ENCODE measurements at places on chromosomes 12 and 14.

- DNase-seq = no peak
These were observed 192.0 kb upstream of the PDZRN4 start for GRCh38 chr12:40996091-40996490.

GRCh38 chr12:62426089-62426488 lies 40.5 kb upstream of the MON2 start:
- no peak for DNase-seq

- peak; percentile 66 for DNase-seq
These were observed 33.7 kb downstream of the FGFR1OP2 start for GRCh38 chr12:26971963-26972362.

- peak; percentile 68 for DNase-seq
These were observed at the start of gene SPATA7 for GRCh38 chr14:88385212-88386101. TSS of gene SPATA7 (plus strand) at chr14:88385657. CDS start at chr14:88385819, 162 bp downstream.

DNA sequence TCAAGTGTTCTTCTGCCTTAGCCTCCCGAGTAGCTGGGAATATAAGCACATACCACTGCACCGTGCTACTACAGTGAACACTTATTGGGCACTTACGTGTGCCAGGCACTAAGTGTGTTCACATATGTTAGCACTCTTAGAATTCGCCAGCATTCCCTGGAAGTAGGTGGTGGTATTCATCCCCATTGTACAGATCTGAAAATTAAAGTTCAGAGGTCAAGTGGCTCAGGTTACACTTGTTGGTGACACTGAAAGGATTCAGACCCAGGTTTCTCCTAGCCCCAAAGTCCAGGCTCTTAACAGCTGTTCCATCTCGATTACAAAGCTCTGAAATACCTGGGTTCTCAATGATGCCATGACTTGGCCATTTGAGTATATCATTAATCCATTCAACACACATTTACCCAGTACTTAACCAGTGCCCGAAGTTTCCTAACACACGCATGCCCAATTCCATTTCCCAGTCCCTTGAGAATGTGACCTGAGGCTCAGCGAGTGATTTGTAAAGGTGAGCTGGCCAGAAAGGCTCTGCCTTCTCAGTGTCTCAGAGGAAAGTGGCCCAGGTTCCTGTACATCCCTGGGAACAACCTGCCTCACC lies 4.8 kb downstream of the MVK start:
- DNase-seq = no peak

DNA sequence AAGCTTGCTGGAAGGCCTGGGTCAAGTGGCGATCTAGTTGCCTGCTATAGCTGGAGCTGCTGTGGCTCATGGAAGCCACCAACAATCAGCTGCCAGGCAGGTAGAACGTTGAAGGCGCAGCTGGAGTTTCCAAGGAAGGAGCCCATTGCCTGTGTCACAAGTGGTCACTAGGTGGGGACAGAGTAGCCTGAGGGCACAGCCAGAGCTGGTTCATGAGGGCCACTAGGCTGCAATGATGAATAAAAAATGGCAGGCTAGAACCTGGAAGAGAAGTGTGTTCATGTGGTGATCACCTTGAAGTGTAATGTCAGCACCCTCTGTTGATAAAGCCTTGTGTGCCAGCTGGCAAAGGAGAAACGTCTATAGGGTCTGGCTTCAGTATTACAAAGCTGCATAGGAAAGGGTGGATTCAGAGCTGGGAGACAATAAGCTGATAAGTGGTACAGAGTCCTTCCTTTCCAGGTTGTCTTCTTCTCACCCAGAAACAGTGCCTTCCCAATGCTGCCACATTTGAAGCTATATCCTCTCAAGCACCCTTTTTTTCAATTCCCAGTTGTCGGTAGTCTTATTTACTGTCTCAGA lies 165.8 kb downstream of the EMP1 start:
- DNase-seq = peak; percentile 2

GRCh38 chr12:2183556-2184541 lies 131.1 kb downstream of the CACNA1C start:
- DNase-seq = no peak

- DNase-seq = no peak
These were observed 182.9 kb upstream of the SLC38A2 start for GRCh38 chr12:46555406-46555852.
